ENCODE measurements at places on chromosomes 7 and 10.

DNA sequence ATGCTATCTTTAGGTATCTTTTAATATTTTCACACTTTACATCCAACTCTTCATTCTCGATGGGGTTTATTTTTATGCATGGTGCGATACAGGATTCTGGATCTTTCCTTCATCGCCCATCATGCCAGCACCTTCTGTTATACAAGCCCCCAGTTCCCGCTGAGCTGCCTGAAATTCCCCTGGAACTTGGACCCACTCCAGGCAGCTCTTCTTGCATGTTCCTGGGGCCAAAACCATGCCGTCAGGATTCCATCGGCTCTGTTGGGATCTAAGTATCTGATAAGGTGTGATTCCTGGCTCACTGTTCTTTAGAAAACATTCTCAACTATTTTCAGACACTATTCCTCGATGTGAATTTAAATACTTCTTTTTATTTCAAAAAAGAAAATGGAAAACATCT lies 40.5 kb upstream of the PPP2R2D start:
- no peak for DNase-seq

DNA sequence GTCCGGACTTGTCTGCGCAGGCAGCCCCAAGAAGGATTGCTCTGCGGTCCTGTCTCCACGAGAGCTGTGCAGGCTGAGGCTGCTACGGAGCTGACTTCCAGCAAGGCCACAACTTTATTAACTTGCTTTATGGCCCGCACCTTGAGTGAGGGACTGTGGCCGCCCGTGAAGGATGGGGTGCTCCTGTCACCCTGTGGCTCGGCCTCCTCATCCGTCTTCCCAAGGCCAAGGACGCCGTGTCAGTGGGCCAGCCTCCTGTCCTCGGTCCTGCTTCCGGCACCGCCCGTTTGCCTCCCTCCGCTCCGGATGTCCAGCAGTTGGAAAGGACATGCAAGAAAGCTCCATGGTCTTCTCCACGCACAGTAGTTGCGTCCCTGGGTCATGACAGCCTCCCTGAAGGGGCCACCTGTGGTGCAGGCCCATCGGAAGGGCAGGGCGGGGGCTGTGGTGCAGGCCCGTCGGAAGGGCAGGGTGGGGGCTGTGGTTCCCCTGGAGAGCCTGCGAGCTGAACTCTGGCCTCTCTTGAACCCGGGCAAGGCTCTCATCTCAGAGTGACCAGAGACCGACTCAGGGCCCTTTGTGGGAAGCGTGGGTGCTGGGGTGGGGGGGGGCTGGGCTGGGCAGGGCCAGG lies 87.1 kb downstream of the NKX6-2 start:
- DNase-seq: no peak

- no peak for DNase-seq
Measured at GRCh38 chr7:130515315-130516040, 23.6 kb downstream of the MEST start.

DNA sequence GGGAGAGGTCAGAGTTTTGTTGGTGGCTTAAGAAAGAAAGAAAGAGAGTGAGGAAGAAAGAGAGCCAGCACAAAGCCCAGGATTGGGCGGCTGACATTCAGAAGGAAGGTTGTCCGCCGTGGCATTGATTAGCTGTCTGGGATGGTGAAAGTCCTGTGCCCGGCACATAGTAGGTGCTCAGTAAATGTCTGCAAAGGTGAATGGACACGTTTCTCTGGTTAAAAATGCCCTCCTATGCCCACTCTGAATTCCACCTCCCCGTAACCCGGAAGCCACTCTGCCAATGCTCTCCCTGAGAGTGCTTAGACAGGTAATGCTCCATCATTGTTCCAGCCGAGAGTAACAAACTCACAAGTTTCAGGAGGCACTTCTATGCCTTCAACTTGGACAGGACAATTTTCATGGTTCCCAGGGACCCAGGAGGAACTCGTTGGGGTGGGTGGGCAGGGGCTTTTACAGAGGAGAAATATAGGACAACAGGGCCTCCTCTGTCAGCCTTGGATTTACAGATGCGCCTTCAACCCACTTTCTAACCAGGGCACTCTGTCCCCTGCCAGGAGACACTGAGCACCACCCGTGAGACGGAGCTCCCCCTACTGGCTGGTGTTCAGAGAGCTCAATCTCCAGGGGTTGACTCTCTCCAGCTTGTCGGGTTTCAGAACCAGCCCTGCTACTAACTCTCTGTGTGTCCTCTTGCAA lies 411.5 kb upstream of the ZMIZ1 start:
- peak; percentile 23 for DNase-seq

GRCh38 chr7:36315309-36315944 lies 74.2 kb upstream of the ANLN start:
- no peak for DNase-seq

All from thoracic aorta (tissue), 2 donors.